ENCODE measurements at places on chromosomes 5 and 9. TPM values are rescaled to one million over a fixed set of nuclear protein-coding genes. Genes with fewer than 3 reads are reported as not detected.

The C8G gene
- not detected for total RNA-seq

The KIF20A gene
- total RNA-seq = 63.7 TPM

The LHX6 gene
- total RNA-seq = under 0.01 TPM

The PCDHA12 gene
- total RNA-seq = under 0.01 TPM

The SKP1 gene
- total RNA-seq = 323 TPM

The HNRNPAB gene
- 160 TPM for total RNA-seq

The MOB3B gene
- total RNA-seq = under 0.01 TPM

The ADAMTSL2 gene
- total RNA-seq = not detected

The PRR16 gene
- 0.66 TPM for total RNA-seq

The FAM221B gene
- not detected for total RNA-seq

The IL33 gene
- total RNA-seq = 45.9 TPM

The IRGM gene
- total RNA-seq = not detected

The PTGS1 gene
- total RNA-seq = 39.4 TPM

The C9 gene
- total RNA-seq = 0.13 TPM

The GABRA6 gene
- total RNA-seq = 0.66 TPM

The IL3 gene
- total RNA-seq = not detected

The NSMF gene
- total RNA-seq = 44.0 TPM

The SCGB3A1 gene
- not detected for total RNA-seq

The PCDHGA7 gene
- total RNA-seq = 2.0 TPM

Data from thoracic aorta endothelial cell (primary cell).